ENCODE measurements at places on chromosomes 12 and 14.
A peak's percentile ranks its signal among the peaks of the same experiment; 100 is the strongest.

- peak; percentile 10 for DNase-seq
Measured at GRCh38 chr14:74140374-74140850, 55.7 kb downstream of the LIN52 start.

DNA sequence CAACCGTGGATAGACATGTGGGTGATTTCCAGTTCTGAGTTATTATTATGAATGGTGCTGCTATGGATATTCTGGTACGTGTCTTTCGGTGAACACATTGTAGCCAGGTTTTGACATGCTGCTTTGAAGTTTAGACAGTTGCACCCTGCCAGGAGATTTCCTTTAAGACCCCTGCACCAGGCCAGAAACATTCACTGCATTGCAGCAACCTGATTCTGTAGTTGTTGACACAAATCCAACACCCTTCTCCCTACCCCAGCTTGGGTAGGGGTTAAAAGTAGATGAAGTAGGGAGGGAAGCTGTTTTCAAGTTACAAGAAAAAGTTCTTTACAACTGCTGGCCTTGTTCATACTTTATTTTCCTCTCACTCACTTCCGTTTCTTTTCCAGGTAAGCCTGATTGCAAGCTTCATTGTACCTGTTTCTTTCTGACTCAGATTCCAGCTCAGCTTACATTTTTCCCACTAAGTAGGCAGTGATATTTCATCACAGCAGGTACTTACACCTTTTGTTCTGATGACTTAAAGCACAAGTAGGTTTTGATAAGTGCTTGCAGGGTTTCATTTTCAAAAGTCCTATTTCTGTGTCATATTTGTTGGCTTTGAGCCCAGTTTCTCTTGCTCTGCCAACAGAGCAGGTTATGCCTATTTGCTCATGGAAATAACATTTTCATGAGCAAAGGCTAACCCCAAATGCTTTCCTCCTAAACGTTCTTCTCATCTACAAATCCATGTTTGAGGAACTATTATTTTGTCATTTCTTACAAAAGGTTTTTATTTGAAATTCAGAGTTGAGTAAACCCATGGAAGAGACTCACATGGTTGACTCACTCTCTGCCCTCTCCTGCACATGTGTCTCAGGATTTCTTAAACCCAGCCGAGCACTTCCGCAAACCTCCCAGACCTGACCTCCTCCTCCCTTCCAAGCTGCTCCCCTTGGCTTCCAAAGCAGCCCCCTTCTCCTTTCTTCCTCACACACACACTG lies 12.1 kb upstream of the LTA4H start:
- DNase-seq, result no peak

- peak; percentile 33 for DNase-seq
Measured at GRCh38 chr12:114450515-114451300, 44.8 kb upstream of the TBX5 start.

- DNase-seq, result peak; percentile 26
Measured at GRCh38 chr14:99132821-99133635, 139.0 kb downstream of the BCL11B start.

GRCh38 chr14:88269806-88270420 lies 53.2 kb downstream of the KCNK10 start:
- DNase-seq, result no peak

- no peak for DNase-seq
Measured at GRCh38 chr12:97630356-97630755, 167.8 kb downstream of the RMST start.

GRCh38 chr12:46814143-46814542 lies 11.7 kb downstream of the SLC38A4 start:
- DNase-seq, result no peak

GRCh38 chr12:55725556-55725955 lies 3.3 kb downstream of the CD63 start:
- no peak for DNase-seq

- peak; percentile 97 for DNase-seq
Measured at GRCh38 chr12:42756841-42757623, 167.5 kb upstream of the PRICKLE1 start.

DNA sequence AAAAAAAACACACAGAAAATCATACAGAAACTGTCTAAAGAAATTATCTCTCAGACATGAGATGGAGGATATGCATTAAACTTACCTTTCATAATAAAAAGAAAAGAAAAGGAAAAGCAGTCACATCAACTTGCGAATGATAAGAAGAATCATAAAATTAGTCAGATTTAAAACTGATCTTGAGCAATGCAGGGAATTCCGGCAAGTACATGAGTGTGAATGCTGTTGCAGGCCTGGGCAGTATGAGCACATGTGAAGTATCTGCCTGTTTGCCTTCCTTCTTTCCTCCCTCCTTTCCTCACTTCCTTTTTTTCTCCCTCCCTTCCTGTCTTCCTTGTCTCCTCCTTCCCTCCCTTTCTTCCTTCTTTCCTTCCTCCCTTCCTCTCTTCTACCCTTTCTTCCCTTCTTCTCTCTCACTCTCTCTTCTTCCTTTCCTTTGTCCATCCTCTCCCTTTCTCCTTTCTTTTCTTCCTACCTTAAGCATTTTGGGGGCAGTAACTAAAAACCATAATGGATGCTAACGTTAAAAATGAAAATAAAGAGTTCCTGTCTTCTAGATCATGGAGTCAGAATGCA lies 38.5 kb upstream of the SLC6A15 start:
- DNase-seq, result no peak

DNA sequence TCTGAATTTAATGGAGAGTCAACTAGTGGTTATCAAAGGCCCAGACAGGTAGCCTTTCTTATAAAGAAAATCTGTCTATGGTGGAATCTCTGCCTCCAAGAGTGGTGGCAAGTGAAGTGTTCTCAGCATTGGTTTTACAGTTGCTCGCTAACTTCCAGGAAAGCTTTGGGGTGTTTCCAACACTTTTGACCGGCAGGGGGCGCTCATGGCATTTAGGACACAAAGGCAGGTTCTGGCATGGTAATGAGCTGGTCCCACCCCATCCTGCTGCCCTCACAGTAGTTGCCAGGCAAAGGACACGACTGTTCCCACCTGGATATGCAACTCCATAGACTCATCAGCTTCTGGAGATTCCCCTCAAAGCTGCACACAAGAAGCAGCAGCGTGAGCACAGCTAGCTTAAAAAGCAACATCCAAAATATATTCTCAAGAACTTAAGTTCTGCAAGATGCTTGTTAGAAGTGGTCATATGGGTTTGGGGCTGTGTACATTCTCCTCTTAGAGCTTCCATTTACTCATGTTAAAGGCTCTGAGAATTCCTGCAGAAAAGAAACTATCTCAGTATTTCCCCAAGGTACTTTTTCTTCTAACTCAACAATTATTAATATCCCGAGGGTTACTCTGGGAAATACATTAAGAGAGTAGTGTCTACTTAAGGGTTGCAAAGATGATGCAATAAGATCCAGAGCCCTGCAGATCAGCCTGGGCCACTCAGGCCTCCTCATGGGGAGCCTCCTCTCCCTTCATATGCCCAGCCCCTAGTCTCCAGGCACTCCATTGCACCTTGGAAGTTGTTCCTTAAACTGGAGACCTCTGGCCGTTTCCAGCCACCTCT lies 14.8 kb downstream of the PROX2 start:
- peak; percentile 92 for DNase-seq

DNA sequence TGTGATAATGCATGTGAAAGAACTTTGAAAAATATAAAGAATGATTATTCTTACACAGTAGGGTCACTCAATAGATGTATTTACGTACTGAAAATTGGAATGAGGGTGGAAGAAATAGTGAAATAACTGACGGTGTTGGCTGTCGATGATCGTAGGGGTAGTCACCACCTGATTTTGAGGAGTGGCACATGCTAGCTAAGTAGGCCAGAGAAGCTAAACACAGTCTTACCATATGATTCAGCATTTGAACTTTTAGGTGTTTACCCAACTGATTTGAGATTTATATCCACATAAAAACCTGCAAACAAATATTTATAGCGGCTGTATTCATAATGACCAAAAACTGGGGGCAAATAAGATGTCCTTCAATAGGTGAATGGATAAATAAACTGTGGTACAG lies 47.6 kb upstream of the HIF1A start:
- no peak for DNase-seq

DNA sequence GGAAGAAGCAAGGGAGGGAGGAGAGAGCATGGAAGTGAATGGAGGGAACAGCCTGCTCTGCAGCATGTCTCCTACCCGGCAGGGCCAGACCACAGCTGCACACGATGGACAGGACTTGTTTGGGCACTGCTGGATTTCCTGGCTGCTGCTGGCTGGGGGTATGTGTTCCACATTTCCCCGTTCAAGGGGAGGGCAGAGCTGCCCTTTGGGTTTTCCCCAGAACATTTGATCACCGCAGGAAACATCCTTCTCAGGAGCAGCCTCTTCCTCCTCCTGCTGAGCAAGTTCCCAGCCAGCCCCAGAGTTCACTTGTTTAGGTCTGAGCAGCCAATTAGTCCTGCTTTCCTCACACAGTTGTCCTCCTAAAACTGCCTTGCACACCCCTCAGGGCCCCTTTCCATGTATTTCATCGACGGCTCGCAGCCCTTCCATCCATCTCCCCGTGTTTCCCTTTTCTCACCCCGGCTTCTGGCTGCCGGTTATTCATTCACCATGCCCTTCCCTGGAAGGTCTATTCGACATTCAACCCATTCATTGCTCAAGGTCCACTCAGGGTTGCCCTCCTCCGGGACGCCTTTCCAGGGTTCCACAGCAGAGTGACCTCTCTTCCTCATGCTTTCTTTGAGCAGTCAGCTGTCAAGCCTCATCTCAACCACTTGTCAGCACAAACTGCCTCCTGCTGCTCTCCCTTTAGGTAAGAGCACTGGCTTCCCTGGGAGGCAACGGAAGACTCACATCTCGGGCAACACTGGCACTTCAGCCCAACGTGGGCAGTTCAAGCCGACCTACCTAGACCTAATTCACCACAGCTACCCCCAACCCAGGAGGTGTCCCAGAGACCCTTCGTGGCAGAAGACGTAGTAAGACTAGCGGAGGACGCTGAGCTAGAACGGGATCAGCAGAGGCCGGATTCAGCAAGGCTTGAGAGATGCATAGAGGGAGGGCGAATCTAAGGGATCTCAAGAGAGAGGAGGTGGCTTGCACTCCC lies 20.1 kb upstream of the ANO2 start:
- peak; percentile 32 for DNase-seq

DNA sequence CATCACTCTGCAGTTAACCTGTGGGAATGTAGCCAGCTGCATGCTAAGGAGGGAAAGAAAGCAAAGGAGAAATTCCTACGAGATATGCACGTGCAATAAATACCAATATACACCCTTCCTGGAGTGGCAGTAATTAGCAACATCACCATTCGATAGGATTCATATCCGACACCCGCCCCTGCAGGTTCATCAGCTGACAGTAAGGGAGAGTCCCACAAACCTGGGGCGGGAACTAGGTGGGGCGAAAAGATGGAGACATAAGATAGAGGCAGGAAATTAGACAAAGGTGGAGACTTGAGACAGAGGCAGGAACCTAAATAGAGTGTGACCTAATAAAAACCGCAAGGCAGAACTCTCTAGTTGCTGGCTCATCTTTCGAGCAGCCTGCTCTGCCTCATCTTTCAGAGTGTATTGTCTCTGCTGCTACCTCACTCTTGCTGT lies 51.6 kb downstream of the PLEKHG3 start:
- no peak for DNase-seq

GRCh38 chr12:130338794-130339601 lies 1.3 kb downstream of the PIWIL1 start:
- no peak for DNase-seq

Data from mesendoderm (in vitro differentiated cells).